ENCODE measurements at places on chromosomes 13 and 19.
A peak's percentile ranks its signal among the peaks of the same experiment; 100 is the strongest.

- DNase-seq = no peak
These were observed 12.2 kb downstream of the C19orf47 start for GRCh38 chr19:40335855-40336600.

DNA sequence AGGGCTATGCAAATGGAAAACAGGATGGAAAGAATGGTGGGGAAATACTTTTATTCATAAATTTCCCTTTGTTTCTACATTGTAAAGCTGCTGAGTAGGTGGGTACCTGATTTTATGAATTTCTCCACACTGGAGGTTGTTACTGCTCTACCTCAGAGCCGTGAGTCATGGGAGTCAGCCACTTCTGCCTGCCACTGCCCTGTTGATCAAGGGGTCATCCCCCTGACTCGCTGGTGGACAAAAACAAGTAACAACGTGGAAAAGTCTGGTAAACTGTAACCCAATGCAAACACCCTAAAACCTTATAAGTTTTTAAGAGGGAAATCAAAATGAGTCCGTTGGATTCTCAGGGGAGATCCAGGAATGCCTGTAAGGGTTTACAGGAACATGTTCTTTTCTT is 329.5 kb downstream of the ATP8A2 start:
- DNase-seq = no peak

DNA sequence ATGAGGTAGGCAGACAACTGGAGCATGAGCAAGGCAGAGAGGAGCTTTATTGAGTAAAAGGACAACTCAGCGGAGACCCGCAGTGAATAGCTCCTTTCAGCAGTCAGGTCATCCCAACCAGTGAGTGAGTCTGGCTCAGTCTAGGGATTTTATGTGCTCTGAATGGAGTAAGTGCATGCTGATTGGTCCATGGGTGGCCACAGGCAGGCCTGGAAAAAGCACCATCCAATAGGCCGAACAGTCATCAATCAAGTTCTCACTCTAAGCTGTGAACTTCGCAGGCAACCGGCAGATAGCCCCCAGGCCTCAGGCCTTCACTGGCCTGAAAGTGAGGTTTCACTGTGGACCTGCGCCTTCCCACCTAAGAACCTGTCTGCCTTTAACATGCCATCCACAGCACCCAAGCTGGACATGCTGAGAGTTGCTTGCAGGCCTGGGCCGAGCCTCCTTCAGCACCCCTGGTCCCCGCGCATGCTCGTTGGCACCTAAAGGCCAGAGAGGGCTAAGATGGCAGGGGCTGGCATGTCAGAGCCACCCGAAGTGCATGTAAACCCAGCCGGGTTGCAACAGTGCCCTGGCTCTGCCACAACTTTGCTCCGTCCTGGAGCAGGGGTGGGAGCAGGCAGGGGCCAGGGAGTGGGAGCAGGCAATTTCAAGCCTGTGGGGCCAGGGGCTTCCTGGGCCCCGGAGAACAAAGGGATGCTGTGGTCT is 698.7 kb downstream of the SLITRK1 start:
- no peak for DNase-seq

DNA sequence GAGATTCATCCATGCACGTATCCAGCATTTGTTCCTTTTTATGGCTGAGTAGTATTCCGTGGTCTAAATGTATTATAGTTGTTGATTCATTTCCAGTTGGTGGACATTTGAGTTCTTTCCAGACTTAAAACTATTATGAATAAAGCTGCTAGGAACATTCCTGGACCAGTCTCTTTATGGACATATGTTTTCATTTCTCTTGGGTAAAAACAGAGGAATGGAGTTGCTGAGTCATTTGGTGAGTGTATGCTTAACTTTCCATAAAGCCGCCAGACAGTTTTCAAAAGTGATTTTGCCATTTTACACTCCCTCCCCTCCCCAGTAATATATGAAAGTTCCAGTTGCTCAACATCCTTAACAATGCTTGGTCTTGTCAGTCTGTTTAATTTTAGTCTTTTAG is 116.4 kb downstream of the TSHZ3 start:
- no peak for DNase-seq

- DNase-seq = peak; percentile 33
These were observed 1.2 kb downstream of the AKT1S1 start for GRCh38 chr19:49875857-49876421.

DNA sequence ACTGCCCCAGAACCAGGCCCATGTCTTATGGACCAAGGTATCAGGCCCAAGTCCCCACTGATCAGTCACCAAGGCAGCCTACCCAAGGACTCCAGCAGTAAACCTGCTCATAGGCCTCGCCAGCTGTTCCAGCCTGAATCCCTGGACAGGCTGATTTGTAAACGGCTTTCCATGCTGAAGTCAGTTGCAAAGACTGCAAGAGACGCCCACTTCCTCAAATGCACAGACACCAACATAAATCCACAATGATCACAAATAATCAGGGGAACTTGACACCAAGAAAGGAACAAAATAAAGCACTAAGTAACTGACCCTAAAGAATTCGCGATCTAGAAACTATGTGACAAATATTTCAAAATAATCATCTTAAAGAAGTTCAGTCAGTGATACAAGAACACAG is 75.2 kb downstream of the RXFP2 start:
- DNase-seq = no peak

- peak; percentile 51 for DNase-seq
These were observed 607.6 kb downstream of the FGF9 start for GRCh38 chr13:22278336-22278929.

- DNase-seq = no peak
These were observed 11.4 kb downstream of the ELF1 start for GRCh38 chr13:41007744-41008128.

DNA sequence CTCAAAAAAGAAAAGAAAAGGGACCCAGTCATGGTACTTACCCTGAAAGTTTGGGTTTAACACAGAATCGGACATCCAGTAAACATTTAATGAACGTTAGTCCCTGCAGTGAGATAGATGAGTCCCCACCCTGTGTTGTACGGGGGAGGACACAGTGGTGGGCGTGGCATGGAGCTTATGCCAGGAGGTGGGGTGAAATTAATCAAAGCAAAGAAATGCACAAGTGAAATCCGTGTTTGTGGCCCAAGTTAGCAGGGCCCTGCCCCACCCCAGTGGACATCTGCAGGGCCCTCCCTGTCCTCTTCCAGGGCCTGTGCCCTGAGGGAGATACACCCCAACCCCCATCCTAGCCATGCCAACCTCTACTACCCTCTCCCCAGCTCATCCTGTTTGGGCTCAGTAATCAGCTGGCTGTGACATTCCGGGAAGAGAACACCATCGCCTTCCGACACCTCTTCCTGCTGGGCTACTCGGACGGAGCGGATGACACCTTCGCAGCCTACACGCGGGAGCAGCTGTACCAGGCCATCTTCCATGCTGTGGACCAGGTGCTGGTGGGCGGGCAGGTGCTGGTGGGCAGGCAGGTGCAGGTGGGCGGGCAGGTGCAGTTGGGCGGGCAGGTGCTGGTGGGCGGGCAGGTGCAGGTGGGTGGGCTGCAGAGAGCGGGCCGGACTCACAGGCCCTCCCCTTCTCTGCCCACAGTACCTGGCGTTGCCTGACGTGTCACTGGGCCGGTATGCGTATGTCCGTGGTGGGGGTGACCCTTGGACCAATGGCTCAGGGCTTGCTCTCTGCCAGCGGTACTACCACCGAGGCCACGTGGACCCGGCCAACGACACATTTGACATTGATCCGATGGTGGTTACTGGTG is 3.9 kb downstream of the MCOLN1 start:
- DNase-seq = no peak

DNA sequence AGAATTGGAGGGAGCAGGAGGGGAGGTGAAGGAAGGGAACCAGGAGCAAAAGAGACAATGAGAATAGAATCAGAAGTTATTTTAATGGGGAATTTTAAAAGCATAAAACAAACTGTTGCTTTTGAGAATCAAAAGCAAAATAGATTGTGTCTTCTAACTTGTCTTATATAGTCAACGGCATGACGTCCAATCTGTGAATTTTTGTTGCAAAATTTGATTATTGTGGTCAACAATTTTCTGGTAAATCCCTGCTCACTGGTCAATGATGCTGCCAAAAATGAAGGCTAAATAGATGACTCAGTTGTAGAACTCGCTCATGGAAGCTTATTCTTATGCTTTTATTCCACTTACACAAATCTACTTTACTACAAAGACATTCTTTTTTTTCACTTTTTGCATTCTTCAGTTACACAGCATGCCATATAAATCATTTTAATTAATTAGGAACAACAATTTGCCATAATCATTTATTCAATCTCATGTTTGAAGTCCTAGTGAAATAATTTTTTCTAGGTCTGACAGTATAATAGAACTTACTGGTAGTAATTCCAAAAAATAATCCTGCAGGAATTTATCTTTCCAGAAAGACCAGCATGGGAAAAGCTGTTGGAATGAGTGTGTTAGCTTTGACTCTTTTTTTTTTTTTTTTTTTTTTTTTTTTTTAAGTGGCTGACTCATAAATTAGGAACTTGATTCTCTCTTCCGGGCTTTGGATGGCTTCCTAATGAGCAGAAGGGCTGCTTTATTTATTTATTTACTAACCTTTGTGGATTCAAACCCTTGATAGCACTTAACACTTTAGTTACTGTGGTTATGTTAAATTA is 256.9 kb downstream of the SPRY2 start:
- DNase-seq = no peak

- DNase-seq = no peak
These were observed 18.3 kb downstream of the ZNF77 start for GRCh38 chr19:2926341-2927031.

GRCh38 chr13:102620516-102620915 is 23.7 kb downstream of the TPP2 start:
- no peak for DNase-seq

GRCh38 chr19:32691291-32691951 is at the start of gene NUDT19:
Gene NUDT19, plus strand, starts transcription at chr19:32691821. Its CDS starts 140 bp downstream, at chr19:32691961.
- DNase-seq = peak; percentile 27

GRCh38 chr13:32828711-32829110 is 187.5 kb upstream of the KL start:
- no peak for DNase-seq

GRCh38 chr13:25292301-25292700 is 5.0 kb upstream of the MTMR6 start:
- DNase-seq = no peak

DNA sequence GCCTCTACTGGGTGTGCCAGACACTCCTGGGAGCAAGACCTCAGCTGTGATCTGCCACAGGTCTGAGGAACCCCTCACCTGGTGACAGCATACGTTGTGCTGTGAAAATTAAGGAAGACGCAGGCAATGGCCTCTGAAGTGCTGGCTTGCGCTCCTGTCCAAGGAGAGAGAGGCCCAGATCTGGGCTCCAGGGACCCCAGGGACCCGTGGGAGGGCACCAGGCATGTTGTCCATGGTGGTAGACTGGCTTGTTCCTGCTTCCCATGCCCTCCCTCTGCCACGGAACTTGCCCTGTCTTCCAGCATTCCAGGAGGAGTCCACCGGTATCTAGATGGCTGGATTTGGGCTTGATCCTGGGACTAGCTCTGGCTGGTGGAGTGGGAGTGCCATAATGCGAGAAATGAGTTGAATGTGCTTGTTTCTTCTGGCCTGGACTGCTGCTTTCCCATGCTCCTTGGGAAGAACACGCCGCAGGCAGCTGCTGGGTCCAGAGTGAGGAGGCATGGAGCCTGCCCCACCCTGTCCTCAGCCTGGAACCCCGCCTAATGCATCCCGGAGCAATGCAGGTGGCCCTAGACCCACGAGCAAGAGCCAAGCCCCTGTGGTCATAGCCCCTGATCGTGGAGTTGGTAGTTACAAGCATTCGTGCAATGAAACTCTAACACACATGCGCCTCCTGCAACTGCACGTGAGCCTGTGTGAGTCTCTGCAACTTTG is 190.2 kb downstream of the TEX29 start:
- DNase-seq = no peak

- DNase-seq = no peak
These were observed 103.4 kb downstream of the LHFPL6 start for GRCh38 chr13:39499604-39500003.

DNA sequence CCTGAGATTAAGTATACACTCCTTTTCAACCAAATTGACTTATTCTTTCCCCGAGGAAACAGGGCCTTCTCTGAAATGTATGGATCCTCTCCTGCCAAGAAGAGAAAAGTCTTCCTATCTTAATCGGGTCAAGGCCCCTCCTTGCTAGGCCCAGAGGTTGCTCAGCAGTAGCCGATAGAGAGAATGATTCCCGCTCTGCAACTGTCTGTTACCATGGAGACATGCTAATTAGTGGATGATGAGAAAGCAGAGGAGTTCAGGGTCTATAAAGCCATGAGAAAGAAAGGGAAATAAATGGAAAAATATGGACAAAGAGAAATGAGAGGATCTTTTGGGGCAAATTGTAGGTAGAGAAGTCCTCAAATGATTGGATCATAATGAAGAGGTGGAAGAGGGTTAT is 103.5 kb downstream of the POU4F1 start:
- no peak for DNase-seq

DNA sequence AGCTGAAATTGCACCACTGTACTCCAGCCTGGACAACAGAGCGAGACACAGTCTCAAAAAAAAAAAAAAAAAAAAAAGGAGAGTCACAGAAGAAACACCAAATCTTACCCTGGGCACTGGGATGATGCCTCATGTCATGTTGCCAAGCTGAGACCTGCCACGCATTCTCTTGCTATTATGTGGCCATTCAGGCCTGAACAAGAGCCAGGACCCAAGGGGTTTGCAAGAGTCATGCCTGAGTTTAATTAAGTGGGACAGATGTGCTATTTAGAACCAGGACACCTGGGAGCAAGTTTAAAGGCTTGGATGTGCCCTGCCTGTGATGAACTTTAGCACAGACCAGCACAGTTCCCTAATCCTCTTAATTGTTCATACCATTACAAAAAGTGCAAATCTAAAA is 9.8 kb downstream of the PNMA8A start:
- no peak for DNase-seq

DNA sequence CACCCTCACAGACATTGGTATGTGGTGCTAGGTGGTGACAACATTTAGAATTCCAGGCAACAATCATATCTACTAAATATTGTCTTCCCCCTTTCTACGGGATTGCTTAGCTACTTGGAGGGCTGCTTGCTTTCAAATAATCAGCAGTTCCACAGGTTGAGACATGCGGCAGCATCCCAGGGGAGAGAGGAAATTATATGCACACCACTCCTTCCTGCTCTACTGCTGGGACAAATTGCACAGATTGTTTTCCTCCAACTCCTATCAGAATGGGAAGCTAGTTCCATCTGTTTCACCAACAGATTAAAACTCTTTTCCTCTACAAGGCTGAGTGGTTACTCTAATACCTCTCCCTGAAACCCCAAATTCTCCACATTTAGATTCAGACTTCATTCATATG is 275.4 kb downstream of the DNAJC15 start:
- DNase-seq = no peak

DNA sequence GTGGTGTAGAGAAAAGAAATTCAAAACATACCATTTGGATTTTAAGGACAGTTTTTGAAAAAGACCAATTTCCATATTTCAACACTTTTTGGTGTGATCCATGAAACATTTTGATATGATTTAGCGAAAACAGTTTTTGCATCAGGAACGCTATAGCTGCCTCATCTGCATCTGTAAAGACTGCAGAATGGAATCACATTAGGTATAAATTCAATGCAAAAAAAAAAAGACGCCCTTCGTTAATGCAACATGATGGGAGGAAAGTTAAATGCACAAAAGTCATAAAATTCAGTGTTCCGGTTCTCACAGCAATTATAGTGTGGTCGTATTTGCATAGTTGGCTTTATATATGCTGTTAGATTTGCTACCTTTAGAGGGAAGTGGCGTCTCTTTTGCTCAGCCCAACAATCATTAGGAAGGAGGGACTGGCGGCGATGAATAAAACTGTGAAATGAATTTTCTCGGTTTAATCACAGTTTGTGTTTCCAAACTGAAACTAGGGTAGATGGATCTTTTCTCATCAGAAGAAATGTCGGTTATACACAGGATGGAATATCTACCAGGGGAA is 215.7 kb downstream of the TEX29 start:
- no peak for DNase-seq

- DNase-seq = no peak
These were observed 8.4 kb upstream of the UPF3A start for GRCh38 chr13:114272977-114273376.

All from activated CD8-positive, alpha-beta memory T cell treated with anti-CD3 and anti-CD28 coated beads for 4 hours (primary cell).